Motor neuron (in vitro differentiated cells): ENCODE measurements at places on chromosomes 6 and 20. TPM values are rescaled to one million over a fixed set of nuclear protein-coding genes. Genes with fewer than 3 reads are reported as not detected.

The ELOVL4 gene
- total RNA-seq, result 20.3 and 25.5 TPM in 2 replicates

The CTCFL gene
- 1.8 and 2.2 TPM in 2 replicates for total RNA-seq

The UNC5CL gene
- total RNA-seq, result 0.36 and 0.50 TPM in 2 replicates

The TTLL9 gene
- total RNA-seq, result 3.8 and 4.1 TPM in 2 replicates

The TRIM15 gene
- total RNA-seq, result 0.25 TPM in 1 of 2 replicates, not detected in the other

The DUSP15 gene
- 1.8 and 2.1 TPM in 2 replicates for total RNA-seq

The MUC21 gene
- 0.05 TPM in 1 of 2 replicates, not detected in the other for total RNA-seq

The DNMT3B gene
- total RNA-seq, result 6.2 and 6.3 TPM in 2 replicates

The PDYN gene
- 0.10 and 0.11 TPM in 2 replicates for total RNA-seq

The SPATA2 gene
- 3.5 and 4.1 TPM in 2 replicates for total RNA-seq

The PTPRK gene
- 87.7 and 93.9 TPM in 2 replicates for total RNA-seq

The APOBEC2 gene
- 0.54 TPM in 1 of 2 replicates, not detected in the other for total RNA-seq

The SASH1 gene
- total RNA-seq, result 125 and 139 TPM in 2 replicates

The ZNF133 gene
- total RNA-seq, result 16.5 and 17.7 TPM in 2 replicates

The TTPAL gene
- total RNA-seq, result 12.8 and 14.3 TPM in 2 replicates

The ANGPT4 gene
- 0.06 TPM in 1 of 2 replicates, not detected in the other for total RNA-seq

The CYP24A1 gene
- total RNA-seq, result 0.04 TPM in 1 of 2 replicates, not detected in the other

The HSPA12B gene
- 0.54 and 1.1 TPM in 2 replicates for total RNA-seq

The C6orf58 gene
- total RNA-seq, result not detected in 2 replicates

The RNF182 gene
- 0.35 TPM in 1 of 2 replicates, not detected in the other for total RNA-seq

The SLC22A16 gene
- total RNA-seq, result 0.58 and 1.4 TPM in 2 replicates

The GNRH2 gene
- total RNA-seq, result 0.71 and 2.2 TPM in 2 replicates

The LGSN gene
- total RNA-seq, result 0.19 and 0.24 TPM in 2 replicates

The CALHM4 gene
- total RNA-seq, result not detected in 2 replicates

The SIM1 gene
- 4.3 and 4.6 TPM in 2 replicates for total RNA-seq

The LRP11 gene
- 24.3 and 26.0 TPM in 2 replicates for total RNA-seq

The ADGRB3 gene
- total RNA-seq, result 41.6 and 43.9 TPM in 2 replicates

The RWDD2A gene
- total RNA-seq, result 4.0 and 4.9 TPM in 2 replicates

The TMEM151B gene
- total RNA-seq, result 1.4 and 2.0 TPM in 2 replicates

The CYP39A1 gene
- 2.7 and 3.1 TPM in 2 replicates for total RNA-seq

The PET117 gene
- total RNA-seq, result 13.5 and 16.5 TPM in 2 replicates

The PCMTD2 gene
- total RNA-seq, result 30.9 and 31.6 TPM in 2 replicates

The FOXF2 gene
- total RNA-seq, result 6.9 and 10.2 TPM in 2 replicates

The ARMC12 gene
- total RNA-seq, result 3.0 and 3.4 TPM in 2 replicates

The PSORS1C2 gene
- 0.71 and 0.92 TPM in 2 replicates for total RNA-seq

The AFG1L gene
- 3.6 and 4.3 TPM in 2 replicates for total RNA-seq

The LHFPL5 gene
- total RNA-seq, result 0.81 TPM in 1 of 2 replicates, not detected in the other

The TLDC2 gene
- total RNA-seq, result 0.27 and 0.73 TPM in 2 replicates

The WTAP gene
- 109 and 114 TPM in 2 replicates for total RNA-seq

The MAS1 gene
- total RNA-seq, result 0.19 TPM in 1 of 2 replicates, not detected in the other

The FAM184A gene
- total RNA-seq, result 22.3 and 26.7 TPM in 2 replicates

The JPH2 gene
- 0.22 and 0.31 TPM in 2 replicates for total RNA-seq

The SCGN gene
- 0.33 and 0.58 TPM in 2 replicates for total RNA-seq

The CCM2L gene
- 1.3 and 1.4 TPM in 2 replicates for total RNA-seq

The PKHD1 gene
- total RNA-seq, result 0.14 and 0.24 TPM in 2 replicates

The C6orf132 gene
- total RNA-seq, result 1.00 and 1.1 TPM in 2 replicates

The GLO1 gene
- 130 and 131 TPM in 2 replicates for total RNA-seq

The JAG1 gene
- 17.9 and 24.8 TPM in 2 replicates for total RNA-seq
